Left lung (tissue), 14 donors: ENCODE measurements at places on chromosomes 12 and 14. TPM values are rescaled to one million over a fixed set of nuclear protein-coding genes. Genes with fewer than 3 reads are reported as not detected.

Gene TSPAN11
- polyA plus RNA-seq = 13.7 TPM

Gene PLEKHG7
- 0.37 TPM for polyA plus RNA-seq

Gene CCDC197
- polyA plus RNA-seq = not detected

Gene CIROP
- not detected for polyA plus RNA-seq

Gene FOXG1
- polyA plus RNA-seq = 0.11 TPM

Gene TMEM132D
- 2.5 TPM for polyA plus RNA-seq

Gene KRT71
- 0.18 TPM for polyA plus RNA-seq

Gene DAO
- polyA plus RNA-seq = not detected

Gene LRRC9
- polyA plus RNA-seq = 0.40 TPM

Gene CLEC4D
- polyA plus RNA-seq = 0.26 TPM

Gene TPH2
- 0.25 TPM for polyA plus RNA-seq

Gene ITGB7
- polyA plus RNA-seq = 1.4 TPM

Gene RDH12
- 0.33 TPM for polyA plus RNA-seq

Gene RND1
- polyA plus RNA-seq = 1.8 TPM

Gene AQP2
- 1.0 TPM for polyA plus RNA-seq

Gene BCL2L14
- polyA plus RNA-seq = 0.85 TPM
